ENCODE measurements at places on chromosomes 16 and 17. TPM values are rescaled to one million over a fixed set of nuclear protein-coding genes. Genes with fewer than 3 reads are reported as not detected.

DNA sequence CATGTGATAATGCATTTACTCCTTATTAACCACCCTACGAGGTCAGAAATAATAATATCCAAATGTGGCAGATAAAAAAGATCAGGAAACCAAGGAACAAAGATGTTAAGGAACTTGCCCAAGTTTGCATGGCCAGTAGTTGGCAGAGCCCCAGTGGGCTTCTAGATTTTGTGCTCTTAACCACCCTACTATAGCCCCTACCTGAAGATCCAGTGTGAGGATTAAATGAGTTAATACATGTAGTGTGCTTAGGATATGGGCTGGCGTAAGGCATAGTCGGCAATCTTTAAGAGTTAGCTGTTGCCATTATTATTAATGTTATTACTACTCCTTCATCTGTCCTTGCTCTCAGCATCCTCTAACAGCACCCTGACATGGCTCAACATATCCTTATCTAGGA lies 153.4 kb downstream of the SDK2 start:
- no peak overlapping the region for H3K4me3 ChIP-seq
- H3K27me3 ChIP-seq = no peaks in the 10 kb centered on the region
- H3K27ac ChIP-seq = no peak overlapping the region
- DNase-seq = no peak

DNA sequence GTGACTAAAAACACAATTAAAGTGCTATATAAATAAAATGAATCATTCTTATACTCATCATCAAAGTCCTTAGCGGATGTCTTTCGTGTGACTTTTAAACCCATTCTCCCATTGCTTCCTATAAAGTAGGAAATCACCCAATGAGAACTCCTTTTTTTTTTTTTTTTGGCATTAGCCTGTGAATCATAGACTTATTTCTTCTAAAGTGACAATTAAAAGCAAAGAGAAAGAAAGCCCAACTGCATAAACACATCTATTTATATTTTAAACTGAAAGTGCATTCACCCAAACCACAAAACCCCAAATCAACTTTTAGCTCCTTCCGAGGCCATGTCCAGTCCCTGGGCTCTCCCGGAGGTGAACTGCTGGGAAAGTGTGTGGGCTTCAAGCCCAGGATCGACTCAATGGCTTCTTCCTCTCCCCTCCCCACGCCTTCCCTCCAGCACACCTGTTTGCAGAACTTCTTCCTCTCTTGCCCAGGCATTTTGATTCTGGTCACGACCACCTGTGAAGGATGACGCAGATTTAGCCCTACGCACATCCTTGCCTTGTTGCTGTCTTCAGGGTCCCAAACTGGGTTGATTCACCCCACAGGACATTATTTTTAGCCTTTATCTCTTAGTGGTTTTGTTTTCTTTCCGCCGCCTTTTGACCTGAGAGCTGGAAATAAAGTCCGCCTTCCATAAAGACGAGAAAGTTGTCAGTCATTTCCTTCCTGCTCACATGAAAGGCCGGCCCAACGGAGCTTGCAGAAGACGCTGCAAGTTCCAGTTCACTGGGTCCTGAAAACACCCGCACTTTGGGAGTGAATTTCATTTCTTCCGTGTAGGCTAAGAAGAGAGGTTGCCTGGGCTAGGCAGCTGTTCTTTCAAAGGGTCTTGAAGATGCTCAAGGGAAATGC lies 166.8 kb downstream of the MAP2K6 start:
- peaks cover 15% of the 10 kb centered on the region for H3K4me1 ChIP-seq
- H3K27ac ChIP-seq = peak overlapping the region; percentile 34
- H3K4me3 ChIP-seq = peak overlapping the region; percentile 66
- DNase-seq = peak; percentile 22
- no peaks in the 10 kb centered on the region for H3K36me3 ChIP-seq
- H3K27me3 ChIP-seq = peaks cover 23% of the 10 kb centered on the region

GRCh38 chr17:62653826-62654761 lies 26.6 kb downstream of the MRC2 start:
- H3K4me3 ChIP-seq = peak overlapping the region; percentile 72
- peaks cover 38% of the 10 kb centered on the region for H3K27me3 ChIP-seq
- no peaks in the 10 kb centered on the region for H3K36me3 ChIP-seq
- no peak for DNase-seq

- no peak for DNase-seq
- H3K27me3 ChIP-seq = no peaks in the 10 kb centered on the region
- peaks cover 5% of the 10 kb centered on the region for H3K4me1 ChIP-seq
- H3K4me3 ChIP-seq = no peak overlapping the region
- no peak overlapping the region for H3K27ac ChIP-seq
Measured at GRCh38 chr16:1639860-1640259, 27.7 kb downstream of the CRAMP1 start.

DNA sequence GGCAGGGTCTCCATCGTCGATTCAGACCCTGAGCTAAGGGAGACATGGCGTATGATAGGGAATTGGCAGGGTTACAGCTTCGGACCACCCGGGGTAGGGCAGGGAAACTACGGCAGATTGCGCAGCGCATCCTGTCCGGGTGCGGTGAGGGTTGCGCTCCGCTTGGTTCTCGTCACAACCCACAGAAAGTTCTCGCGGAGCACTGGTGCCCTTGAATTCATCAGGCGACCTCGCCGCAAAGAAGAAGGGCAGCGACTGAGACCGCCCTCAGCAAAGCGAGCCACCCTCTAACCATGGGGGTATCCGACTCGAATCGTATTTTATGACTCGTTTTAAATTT lies 1.2 kb downstream of the HS3ST3B1 start:
- peak; percentile 68 for DNase-seq
- H3K27me3 ChIP-seq = peaks cover 27% of the 10 kb centered on the region
- H3K4me1 ChIP-seq = peaks cover 64% of the 10 kb centered on the region
- H3K36me3 ChIP-seq = peaks cover 11% of the 10 kb centered on the region
- peak overlapping the region; percentile 91 for H3K4me3 ChIP-seq

DNA sequence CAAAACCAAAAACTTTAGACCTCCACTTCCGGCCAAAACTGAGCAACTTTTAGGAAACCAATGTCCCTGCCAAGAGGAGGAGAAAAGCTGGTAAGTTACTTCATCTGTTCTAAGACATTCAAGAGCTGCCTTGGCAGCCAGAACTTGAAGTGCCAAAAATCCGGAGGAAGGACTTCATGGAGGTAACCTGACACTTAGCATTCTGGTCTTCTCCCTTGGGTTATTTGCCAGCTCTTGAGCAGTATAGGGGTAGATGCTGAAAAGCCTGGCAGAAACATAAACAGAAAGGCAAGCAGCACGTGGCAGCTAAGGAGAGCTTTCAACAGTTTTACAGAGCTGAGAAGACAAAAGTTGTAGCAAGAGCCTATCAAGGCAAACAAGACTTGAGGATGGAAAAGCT lies 53.2 kb downstream of the CDYL2 start:
- H3K27me3 ChIP-seq = peaks cover 2% of the 10 kb centered on the region
- no peak for DNase-seq
- peaks cover 19% of the 10 kb centered on the region for H3K4me1 ChIP-seq
- no peak overlapping the region for H3K27ac ChIP-seq
- peaks cover 10% of the 10 kb centered on the region for H3K36me3 ChIP-seq

DNA sequence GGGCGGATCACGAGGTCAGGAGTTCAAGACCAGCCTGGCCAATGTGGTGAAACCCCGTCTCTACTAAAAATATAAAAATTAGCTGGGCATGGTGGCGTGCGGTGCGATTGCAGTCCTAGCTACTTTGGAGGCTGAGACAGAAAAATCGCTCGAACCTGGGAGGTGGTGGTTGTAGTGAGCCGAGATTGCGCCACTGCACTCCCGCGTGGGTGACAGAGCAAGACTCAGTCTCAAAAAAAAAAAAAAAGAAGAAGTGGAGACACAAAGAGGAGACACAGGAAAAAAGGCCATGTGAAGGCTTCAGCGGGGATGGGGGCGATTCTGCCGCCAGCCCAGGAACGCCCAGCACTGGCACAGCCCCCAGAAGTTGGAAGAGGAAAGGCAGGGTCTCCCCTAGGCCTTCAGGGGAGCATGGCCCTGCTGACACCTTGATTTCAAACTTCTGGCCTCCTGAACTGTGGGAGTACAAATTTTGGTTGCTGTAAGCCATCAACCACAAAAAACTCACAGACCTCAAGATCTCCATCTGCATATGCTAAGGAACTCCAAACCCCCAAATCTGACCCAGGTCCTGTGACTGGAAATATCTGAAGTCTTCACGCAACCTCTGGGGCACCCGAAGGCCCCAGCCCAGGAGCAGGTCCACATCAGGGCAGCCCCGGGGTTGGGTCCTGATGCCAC lies 7.0 kb downstream of the SGSH start:
- H3K27me3 ChIP-seq = no peaks in the 10 kb centered on the region
- peaks cover 3% of the 10 kb centered on the region for H3K4me1 ChIP-seq
- H3K36me3 ChIP-seq = peaks cover 11% of the 10 kb centered on the region
- no peak overlapping the region for H3K4me3 ChIP-seq

DNA sequence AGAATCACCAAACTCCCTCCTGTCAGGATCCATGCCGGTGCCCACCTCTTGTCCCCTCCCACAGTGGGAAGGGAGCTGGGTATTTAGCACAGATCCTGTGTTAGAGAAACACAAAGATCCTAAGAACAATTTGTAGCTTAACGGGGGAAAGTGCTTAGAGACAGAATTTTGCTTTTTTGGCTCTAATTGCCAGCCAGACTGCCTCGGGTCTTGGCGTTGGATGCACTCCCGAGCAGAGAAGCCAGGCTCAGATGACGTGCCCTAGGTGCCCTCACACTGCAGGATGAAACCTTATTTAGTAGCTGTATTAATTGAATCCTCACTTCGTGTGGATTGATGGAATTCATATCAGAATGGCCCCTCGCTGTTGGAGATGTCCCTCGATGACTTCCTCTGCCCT lies 22.5 kb upstream of the MAF start:
- H3K36me3 ChIP-seq = no peaks in the 10 kb centered on the region
- peaks cover 27% of the 10 kb centered on the region for H3K4me1 ChIP-seq
- peaks cover 17% of the 10 kb centered on the region for H3K27me3 ChIP-seq
- no peak for DNase-seq
- no peak overlapping the region for H3K27ac ChIP-seq

GRCh38 chr16:22035153-22035552 lies 27.2 kb downstream of the MOSMO start:
- no peak for DNase-seq
- peaks cover 34% of the 10 kb centered on the region for H3K36me3 ChIP-seq

- H3K27me3 ChIP-seq = no peaks in the 10 kb centered on the region
- H3K4me3 ChIP-seq = no peak overlapping the region
- DNase-seq = no peak
- no peak overlapping the region for H3K27ac ChIP-seq
Measured at GRCh38 chr17:72033334-72033733, 87.5 kb upstream of the SOX9 start.

Gene C17orf113
- 0.04 TPM for total RNA-seq

Gene GAN
- 6.9 TPM for total RNA-seq
